ENCODE measurements at places on chromosomes 5 and 9.

GRCh38 chr5:178394074-178394473 lies 161.5 kb upstream of the PHYKPL start:
- no peak for DNase-seq

DNA sequence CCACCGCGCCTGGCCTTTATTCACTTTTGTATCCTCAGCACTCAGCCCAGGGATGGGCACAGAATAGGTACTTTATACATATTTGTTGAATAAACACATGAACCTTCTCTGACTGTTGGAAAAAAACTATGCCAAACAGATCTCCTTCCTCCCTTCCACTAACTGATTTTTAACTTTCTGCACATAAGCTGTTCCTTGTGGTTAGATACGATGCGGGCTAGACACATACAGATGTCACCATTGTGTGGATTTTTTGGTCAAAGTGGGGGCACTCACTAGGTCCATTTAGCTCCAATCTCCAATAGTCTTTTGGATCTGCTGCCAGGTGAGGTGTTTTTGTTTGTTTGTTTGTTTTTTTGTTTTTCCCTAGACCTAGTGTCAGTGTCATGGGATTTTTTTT lies 5.1 kb downstream of the TEX48 start:
- no peak for DNase-seq

GRCh38 chr5:43631182-43631910 lies 28.4 kb downstream of the NNT start:
- DNase-seq: no peak

DNA sequence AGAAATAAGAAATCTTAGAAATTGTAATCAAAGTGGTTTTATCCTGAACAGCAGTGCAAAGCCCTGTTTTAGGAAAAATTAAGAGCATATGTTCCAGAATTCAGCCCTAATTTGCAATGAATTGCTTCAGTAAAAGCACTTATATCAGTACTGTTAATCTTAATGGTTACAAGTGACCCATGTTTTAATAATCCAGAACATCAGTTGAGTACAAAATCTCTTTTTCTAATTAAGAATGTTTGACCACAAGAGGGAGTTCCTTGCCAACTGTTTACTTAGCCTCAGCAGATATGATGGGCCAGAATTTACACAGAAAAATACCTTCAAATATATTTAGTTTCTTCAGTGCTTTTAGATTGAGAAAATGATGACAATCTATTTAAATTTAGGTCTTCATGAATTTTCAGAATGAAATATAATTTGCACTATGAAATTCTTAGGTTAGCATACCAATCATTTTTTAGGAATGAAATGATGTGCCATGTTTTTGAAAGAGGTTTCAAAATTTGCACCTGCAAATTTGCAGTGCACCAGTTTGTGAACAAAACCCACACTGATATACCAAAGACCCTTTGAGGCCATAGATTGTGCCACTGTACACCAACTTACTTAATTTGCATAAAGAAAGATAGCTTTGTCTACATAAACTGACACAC lies 926.3 kb upstream of the ARRDC3 start:
- no peak for DNase-seq

DNA sequence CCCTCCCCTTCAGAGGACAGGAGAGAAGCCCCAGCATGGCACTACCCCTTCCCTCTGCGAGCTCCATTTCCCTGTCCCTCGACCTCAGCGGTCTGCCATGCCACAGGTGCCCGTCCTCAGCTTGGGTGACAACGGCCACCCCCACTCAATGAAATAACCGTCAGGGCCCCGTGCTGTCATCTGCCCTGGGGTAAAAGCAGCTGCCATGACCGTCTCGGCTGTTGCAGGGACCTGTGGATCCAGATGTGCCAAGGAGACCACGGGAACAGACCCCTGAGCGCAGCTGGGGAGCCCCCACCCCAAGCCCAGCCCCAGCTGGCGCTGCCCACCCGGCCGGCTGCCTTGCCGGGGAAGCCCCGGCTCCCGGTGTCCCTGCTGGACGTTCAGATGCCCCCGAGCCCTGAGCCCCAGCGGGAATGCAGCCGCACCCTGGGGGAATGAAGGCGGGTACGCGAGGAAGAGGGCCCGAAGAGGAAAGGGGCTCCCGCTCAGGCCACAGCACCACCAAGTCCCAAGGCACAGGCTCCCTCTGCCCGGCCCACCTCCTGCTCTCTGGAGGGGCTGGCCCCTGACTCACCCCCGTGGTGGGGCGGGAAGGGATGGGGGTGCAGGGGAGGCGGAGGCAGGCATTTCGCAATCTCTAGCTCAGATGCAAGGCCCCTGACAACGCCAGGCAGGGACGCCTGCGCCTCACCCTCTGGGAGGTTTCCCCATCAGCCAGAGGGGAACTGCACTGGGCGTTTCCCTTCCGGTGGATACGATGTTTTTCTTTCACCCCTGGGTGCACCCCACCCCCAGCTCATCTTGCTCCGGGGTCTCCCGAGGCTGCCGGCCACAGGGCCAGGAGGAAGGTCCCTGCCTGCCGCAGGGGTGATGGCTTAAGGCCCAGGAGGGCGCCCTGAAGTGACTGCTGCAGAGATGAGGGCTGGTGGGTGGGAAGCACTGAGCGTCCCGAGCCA lies 49.2 kb downstream of the NACC2 start:
- no peak for DNase-seq

DNA sequence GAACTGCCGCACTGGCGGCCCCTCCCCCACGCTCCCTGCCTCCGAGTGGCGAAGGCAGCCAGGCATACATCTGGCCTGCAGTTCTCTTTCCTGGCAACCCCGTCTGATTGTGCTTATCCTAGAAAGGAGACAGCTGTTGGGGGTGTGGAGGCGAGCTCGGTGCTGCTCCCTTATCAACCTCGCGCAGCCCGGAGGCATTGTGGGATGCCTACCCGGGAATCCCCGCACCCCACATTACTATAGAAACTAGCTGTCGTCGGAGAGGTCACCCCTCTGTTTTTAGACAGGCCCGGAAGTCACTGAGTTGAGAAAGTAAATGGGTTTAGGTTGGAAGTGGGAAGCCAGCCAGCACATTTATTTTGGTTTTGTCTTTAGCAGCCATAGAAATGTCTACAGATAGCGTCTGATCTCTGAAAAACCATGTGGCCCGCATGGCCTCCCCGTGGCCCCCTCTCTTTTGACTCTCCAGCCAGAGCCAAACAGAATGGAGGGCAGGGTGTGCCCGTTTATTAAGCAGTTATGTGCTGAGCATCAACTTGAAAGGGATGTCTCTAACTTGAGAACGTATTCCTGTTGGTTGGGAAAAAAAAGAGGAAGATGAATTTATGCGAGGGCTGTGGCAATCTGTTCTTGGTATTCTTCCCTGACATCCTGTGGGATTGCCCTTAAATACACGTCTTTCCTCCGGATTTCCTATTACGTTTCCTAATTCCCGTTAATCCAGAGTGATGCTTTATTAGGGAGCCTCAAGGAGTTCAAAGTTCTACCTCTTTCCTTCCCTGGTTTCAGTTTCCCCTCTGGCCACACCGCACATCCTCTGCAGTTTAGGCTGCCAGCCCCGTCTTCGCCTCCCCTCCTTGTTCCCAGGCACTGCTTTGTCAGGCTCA lies 3.9 kb downstream of the STC2 start:
- no peak for DNase-seq

GRCh38 chr9:134847752-134848432 lies 32.7 kb upstream of the FCN2 start:
- no peak for DNase-seq

- no peak for DNase-seq
Measured at GRCh38 chr5:159345336-159345735, 15.0 kb upstream of the IL12B start.

DNA sequence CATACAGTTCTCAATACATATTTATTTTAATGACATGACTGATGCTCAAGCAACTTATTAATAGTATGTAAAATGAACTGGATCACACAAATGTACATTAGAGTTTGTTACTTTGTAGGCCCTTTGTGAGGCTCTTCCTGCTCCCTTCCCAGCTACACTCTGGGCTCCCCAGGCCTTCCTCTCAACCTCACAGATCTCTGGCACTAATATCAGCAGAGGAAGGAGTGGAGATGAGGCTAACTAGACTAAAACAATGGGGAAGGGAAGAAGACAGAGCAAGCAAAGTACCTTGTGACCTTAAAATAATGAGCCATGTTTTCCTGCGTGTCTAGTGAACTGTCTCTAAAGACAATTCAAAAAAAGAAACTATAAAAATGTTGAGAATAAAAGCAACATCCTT lies 30.3 kb upstream of the TEK start:
- DNase-seq: no peak

DNA sequence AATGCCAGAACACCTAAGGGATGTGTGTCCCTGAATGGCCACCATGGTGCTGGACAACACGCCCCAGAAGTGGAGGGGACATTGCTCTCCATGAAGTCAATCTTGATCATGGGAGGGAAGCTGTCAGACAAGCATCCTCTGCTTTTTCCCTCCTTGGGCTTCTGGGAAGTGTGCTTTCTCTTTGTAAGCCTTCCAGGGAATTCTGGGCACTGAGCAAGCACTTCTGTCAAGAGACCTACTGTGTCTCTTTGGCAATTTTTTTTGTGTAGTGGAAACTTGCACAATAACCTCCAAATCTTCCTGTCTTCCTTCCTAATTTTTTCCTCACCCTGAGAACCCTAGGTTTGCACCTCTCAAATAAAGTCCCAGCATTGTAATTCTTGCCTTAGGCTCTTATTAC lies 132.0 kb downstream of the SEC61B start:
- no peak for DNase-seq

- DNase-seq: no peak
Measured at GRCh38 chr9:27719711-27720110, 146.4 kb upstream of the C9orf72 start.

- no peak for DNase-seq
Measured at GRCh38 chr9:127502706-127503378, 51.5 kb downstream of the LRSAM1 start.

DNA sequence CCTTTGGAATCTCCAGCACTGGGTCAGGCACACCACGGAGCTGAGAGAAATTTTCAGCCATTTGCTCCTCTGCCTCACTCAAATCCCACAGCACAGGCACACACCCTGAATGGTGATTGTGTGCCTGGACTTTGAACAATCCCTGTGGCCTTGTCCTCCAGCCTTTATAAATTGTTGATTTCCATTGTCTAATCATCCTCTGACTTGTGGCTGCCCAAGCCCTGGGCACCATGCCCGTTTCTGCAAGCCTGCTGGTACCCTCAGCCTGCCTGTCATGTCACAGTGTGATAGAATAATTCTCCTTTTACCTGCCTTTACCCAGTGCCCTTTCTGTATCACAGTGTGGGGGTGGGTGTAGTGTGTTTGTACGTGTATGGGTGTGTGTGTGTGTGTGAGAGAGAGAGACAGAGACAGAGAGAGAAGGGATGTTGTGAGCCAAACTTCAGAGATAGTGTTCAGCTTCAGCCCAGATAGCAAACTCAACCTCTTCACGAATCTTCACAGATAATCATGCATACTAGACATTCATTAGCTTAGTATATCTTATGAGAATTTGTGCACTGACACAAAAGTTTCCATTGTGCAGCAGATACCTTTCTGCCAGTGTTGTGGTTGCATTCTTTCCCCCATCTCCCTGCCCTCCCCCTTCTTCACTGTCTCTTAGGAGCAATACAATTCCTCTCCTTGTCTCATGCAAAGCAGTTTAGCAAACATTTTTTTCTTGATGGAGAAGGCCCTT lies 27.8 kb upstream of the SLC44A1 start:
- DNase-seq: no peak

DNA sequence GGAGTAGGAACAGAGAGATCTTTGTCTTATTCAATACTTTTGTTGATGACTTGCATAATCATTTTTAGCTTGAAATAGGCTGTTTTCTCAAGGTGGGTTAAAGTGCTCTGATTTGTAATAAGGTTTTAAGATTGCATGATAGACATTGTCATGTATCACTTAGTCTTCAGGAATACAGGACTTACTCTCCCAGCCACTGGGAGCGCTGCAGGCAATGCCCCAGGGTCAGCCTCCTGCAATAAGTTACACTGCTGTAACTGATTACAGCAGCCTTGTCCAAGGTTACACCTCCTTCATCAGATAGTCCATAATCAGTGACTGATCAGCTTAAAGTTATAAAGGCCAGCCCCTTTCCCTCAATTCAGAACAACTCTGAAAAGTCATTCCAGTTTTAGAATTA lies 218.6 kb downstream of the ESM1 start:
- DNase-seq: no peak

DNA sequence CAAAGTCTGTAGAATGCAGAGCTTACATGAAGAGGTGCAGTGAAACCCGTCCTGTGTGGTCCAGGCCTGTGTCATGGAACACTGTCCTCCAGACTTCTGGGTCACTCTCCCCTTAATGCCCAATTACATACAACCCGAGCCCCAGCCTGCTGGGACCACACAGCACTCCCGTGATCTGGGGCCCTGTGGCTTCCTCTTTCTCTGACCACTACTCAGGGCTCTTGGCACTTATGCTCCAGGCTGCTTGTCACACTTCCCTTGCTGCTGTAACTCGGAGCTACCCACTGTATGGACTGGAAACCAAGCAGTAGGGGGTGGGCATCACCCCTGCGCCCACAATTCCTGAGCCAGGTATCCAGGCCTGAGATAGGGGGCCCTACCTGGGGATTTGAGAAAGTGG lies 10.3 kb upstream of the IL3 start:
- DNase-seq: no peak

DNA sequence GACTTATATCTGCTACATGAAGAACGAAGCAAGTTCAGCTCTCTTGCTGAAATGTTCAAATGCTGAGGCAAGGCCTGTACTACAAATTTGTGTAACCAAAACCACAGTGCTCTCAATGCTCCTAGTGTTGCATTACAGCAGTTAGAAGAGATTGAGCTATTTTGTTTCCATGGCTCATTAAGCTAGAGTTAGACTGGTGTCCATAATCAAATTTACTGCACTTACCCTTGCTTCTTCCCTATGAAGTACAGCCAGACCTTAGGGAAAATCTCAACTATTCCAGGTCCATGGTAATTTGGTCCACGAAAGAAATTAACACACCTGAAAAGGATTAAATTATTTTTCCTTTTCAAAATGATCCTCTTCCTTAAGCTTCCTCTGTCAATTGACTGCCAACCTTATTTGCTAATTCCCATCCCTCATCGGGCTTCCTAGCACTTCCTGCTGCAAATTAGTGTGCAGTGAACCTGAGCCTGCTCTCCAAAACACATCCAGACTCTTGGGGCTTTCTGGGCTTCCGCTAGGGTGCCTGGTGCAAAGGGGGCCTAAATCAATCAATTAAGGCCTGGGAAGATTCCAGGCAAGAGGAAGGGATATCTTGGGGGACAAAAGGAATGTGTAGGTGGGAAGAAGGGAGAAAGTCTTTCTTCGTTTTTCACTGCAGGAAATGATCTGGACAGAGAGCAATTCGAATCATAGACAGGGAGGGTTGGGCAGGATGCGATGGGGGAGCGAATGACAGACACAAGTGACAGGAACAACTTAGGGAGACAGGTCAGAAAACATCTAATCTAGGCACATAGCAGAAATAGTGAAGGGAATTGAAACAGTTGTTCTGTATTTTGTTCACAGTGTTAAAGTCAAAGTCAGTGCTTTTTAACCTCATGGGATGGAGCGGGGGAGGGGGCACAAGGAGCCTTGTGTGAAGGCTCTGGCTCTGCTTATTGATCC lies 542.4 kb downstream of the RAB3C start:
- no peak for DNase-seq

DNA sequence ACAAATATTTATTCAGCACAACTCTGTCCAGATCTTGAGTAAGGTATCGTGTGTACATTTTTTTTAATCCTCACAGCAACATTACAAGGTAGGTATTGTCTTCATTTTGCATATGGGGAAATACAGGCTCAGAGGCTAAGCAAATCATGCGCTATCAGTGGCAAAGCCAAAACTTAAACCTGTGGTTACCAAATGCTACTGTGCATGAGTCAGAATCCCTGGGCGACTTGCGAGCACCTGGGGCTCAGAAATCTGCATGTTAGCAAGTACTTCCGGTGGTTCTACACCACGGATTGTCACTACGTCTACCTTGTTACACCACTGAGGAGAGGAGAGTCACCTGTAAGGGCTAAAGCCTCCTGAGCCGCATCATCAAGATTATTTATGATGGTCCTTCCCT lies 21.3 kb downstream of the C5orf58 start:
- peak; percentile 63 for DNase-seq

Data from T-cell (primary cell).